HCT116 (cell line): ENCODE measurements at places on chromosomes 12 and 14. TPM values are rescaled to one million over a fixed set of nuclear protein-coding genes. Genes with fewer than 3 reads are reported as not detected.

The CRIP1 gene
- 260 TPM for total RNA-seq

GRCh38 chr12:125861299-125862281 lies 796.4 kb downstream of the AACS start:
- no peaks in the 10 kb centered on the region for H3K27me3 ChIP-seq
- no peaks in the 10 kb centered on the region for H3K36me3 ChIP-seq
- no peak overlapping the region for H3K4me3 ChIP-seq
- H3K4me1 ChIP-seq: no peaks in the 10 kb centered on the region

DNA sequence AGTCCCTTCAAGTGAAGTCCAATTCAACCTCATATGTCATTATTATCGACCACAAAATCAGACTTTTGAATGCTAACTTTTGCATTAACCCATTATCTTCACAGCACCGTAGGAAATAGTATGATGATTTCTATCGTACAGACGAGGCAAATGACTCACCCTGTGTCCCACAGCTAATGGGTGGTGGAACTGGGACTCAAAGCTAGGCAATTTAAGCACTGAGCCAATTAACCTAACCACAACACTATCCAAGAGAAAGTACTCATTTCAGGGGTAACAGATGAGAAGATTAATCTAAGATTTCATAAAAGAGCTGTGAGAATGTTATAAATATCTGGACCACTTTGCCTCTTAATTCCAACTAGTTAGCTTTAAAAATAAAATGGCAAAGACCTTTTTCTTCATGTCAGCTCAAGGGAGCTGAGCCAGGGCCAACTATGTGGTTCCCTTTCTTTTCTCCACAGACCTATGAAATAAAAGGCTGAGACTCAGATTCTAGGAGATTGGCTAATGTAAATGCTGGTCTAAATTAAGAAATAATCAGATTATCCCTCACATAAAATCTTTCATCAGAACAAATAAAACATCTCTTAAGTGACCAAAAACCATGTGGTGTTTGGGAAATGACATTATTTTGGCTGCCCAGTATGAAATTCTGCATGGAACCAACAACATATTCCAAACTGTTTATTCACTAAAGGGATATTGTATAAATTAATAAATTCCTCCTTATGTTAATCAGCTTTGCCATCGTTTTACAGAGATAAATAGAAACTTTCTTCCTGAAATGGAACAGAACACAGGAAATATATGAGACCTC lies 4.9 kb downstream of the PTGER2 start:
- no peaks in the 10 kb centered on the region; the same call in 1 of the 2 replicates for H3K27me3 ChIP-seq
- H3K4me1 ChIP-seq: peaks cover 7% of the 10 kb centered on the region; the same call in 1 of the 2 replicates
- H3K36me3 ChIP-seq: no peaks in the 10 kb centered on the region
- no peak for DNase-seq
- H3K27ac ChIP-seq: no peak overlapping the region

DNA sequence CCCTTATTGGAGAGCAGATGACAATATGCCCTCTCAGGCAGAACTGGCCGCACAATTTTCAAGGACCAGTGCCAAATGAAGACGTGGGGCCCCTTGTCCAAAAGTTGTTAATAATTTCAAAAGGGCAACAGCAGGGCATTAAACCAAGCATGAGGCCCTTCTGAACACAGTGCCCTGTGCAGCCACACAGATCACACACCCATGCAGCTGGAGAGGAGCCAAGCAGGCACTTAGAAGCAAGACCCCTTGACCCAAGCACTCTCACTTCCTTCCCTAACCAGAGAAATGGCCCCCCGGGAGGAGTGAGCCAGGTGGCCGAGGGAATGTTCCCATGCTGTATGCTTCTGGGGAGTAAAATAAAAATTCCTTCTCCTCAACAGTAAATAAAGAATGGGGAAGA lies 114.0 kb upstream of the TMPO start:
- no peaks in the 10 kb centered on the region for H3K36me3 ChIP-seq
- H3K4me1 ChIP-seq: peaks cover 81% of the 10 kb centered on the region
- DNase-seq: no peak
